Adipose tissue (tissue), 3 donors: ENCODE measurements at places on chromosomes 3 and 15. TPM values are rescaled to one million over a fixed set of nuclear protein-coding genes. Genes with fewer than 3 reads are reported as not detected.

Gene GRK7
- polyA plus RNA-seq, result not detected

Gene IGSF10
- 0.56 TPM for polyA plus RNA-seq

Gene NR2E3
- polyA plus RNA-seq, result 0.10 TPM

Gene ATP8B4
- 5.5 TPM for polyA plus RNA-seq

Gene HRG
- polyA plus RNA-seq, result not detected

Gene IGDCC3
- polyA plus RNA-seq, result 0.79 TPM

Gene CACNA2D2
- 1.7 TPM for polyA plus RNA-seq

Gene ISY1
- polyA plus RNA-seq, result 23.5 TPM

Gene TMEM207
- polyA plus RNA-seq, result not detected

Gene ABCF3
- 57.2 TPM for polyA plus RNA-seq

Gene TTLL13
- polyA plus RNA-seq, result 0.08 TPM

Gene FAM107A
- polyA plus RNA-seq, result 10.5 TPM

Gene PIGBOS1
- 9.7 TPM for polyA plus RNA-seq

Gene EIF1B
- polyA plus RNA-seq, result 91.3 TPM

Gene BCHE
- polyA plus RNA-seq, result 17.0 TPM

Gene ASB14
- polyA plus RNA-seq, result not detected

Gene PCBP4
- 46.0 TPM for polyA plus RNA-seq

Gene KCNAB1
- polyA plus RNA-seq, result 6.7 TPM

Gene SOX2
- 0.67 TPM for polyA plus RNA-seq

Gene CORO2B
- polyA plus RNA-seq, result 1.8 TPM

Gene LRRFIP2
- 14.8 TPM for polyA plus RNA-seq

Gene GABRR3
- not detected for polyA plus RNA-seq

Gene SLC6A20
- polyA plus RNA-seq, result 0.51 TPM

Gene ISLR
- polyA plus RNA-seq, result 2.5 TPM

Gene GMNC
- polyA plus RNA-seq, result not detected

Gene XCR1
- 0.06 TPM for polyA plus RNA-seq

Gene GOLGA8Q
- 0.54 TPM for polyA plus RNA-seq

Gene ERC2
- polyA plus RNA-seq, result not detected

Gene B3GALNT1
- polyA plus RNA-seq, result 2.7 TPM

Gene MAP1A
- polyA plus RNA-seq, result 0.45 TPM

Gene GMPPB
- 34.0 TPM for polyA plus RNA-seq

Gene PDE12
- 3.0 TPM for polyA plus RNA-seq

Gene TNFSF10
- 23.3 TPM for polyA plus RNA-seq

Gene PLOD2
- polyA plus RNA-seq, result 13.9 TPM

Gene XIRP1
- 0.67 TPM for polyA plus RNA-seq

Gene CELSR3
- 0.48 TPM for polyA plus RNA-seq

Gene PCOLCE2
- 114 TPM for polyA plus RNA-seq

Gene RASGRP1
- 0.76 TPM for polyA plus RNA-seq

Gene GOLGA8B
- 57.2 TPM for polyA plus RNA-seq

Gene ADAMTS9
- 8.3 TPM for polyA plus RNA-seq

Gene TRIM42
- 0.22 TPM for polyA plus RNA-seq

Gene GOLGA6B
- not detected for polyA plus RNA-seq

Gene LIPH
- polyA plus RNA-seq, result 1.6 TPM

Gene FGD5
- polyA plus RNA-seq, result 19.5 TPM

Gene PPARG
- 218 TPM for polyA plus RNA-seq

Gene PAK6
- 0.11 TPM for polyA plus RNA-seq

Gene UCN2
- 0.04 TPM for polyA plus RNA-seq

Gene GOLGA6L10
- polyA plus RNA-seq, result 0.83 TPM

Gene MPI
- polyA plus RNA-seq, result 24.1 TPM

Gene TMCO5A
- not detected for polyA plus RNA-seq

Gene SEMA7A
- 3.0 TPM for polyA plus RNA-seq
